ENCODE measurements at places on chromosomes 2 and 18.

DNA sequence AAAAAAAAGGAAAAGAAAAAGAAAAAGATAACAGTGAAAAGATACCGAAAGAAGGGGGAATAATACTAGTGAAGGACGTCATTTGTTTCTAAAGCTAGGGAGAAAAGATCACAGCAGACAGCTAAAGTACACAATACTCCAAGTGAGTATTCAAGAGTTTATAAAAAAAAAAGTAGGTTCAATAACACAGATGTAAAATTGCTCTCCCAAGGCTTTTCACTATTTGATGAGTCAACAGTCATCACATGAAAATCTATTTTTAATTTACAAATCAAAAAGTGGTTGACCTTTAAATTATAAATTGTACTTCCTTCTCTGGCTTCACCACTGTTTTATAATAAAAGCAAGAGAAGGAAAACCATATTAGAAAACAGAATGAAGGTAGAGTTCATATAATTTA is 144.0 kb downstream of the ZRANB3 start:
- no peak for DNase-seq

GRCh38 chr2:136233298-136233697 is 115.3 kb upstream of the CXCR4 start:
- DNase-seq, result no peak

GRCh38 chr2:88500691-88501090 is 48.2 kb upstream of the FOXI3 start:
- no peak for DNase-seq

DNA sequence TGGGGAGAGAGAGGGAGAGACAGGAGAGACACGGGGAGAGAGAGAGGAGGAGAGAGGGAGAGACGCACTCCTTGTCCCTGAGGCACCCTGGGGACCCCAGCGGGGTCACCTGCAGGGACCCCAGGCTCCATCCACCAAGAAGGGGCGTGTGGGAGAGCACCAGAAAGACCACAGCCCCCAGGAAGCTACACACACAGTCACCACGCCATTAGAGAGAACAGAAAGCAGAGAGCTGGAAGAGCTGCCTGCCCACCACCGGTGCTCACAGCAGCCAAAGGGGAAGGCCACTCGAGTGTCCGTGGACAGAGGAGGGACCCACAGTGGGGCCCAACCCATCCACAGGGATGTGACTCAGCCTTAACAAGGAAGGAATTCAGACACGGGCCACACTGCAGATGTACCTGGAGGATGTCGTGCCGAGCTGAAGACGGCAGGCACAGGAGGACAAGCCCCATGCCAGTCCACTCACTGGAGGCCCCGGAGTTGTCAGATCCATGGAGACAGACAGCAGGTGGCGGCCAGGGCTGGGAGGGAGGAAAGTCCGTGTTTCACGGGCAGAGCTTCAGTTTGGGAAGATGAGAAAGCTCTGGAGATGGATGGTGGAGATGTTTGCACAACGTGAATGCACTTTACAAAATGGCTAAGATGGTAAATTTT is 11.5 kb upstream of the NFATC1 start:
- DNase-seq, result no peak

Data from RCC 7860 (cell line).